A549 treated with CpdA at 1 μM for 4 hours (cell line): ENCODE measurements at places on chromosomes 1 and 21. TPM values are rescaled to one million over a fixed set of nuclear protein-coding genes. Genes with fewer than 3 reads are reported as not detected.

OR2L8 gene
- total RNA-seq = not detected in 5 replicates

LRRC38 gene
- total RNA-seq = not detected in 5 replicates

LMX1A gene
- total RNA-seq = not detected in 5 replicates

CYYR1 gene
- total RNA-seq = not detected in 5 replicates

THEMIS2 gene
- 0.51 to 1.8 TPM (median 0.94 TPM) in 5 replicates for total RNA-seq

NBPF10 gene
- 0.49 to 0.78 TPM (median 0.55 TPM) in 5 replicates for total RNA-seq

CFHR4 gene
- total RNA-seq = not detected in 5 replicates

SETDB1 gene
- 22.9 to 24.6 TPM (median 23.6 TPM) in 5 replicates for total RNA-seq

VCAM1 gene
- total RNA-seq = 0.06 to 0.08 TPM in 2 of 5 replicates, not detected in the others

ALX3 gene
- not detected in 5 replicates for total RNA-seq

CD1D gene
- 0.05 TPM in 1 of 5 replicates, not detected in the others for total RNA-seq

TBX19 gene
- 0.49 to 0.96 TPM (median 0.87 TPM) in 5 replicates for total RNA-seq

SPAG17 gene
- 0.03 TPM in 1 of 5 replicates, not detected in the others for total RNA-seq

RAB3B gene
- total RNA-seq = 6.0 to 12.8 TPM (median 7.0 TPM) in 5 replicates

TRIM67 gene
- 0.16 to 0.28 TPM (median 0.21 TPM) in 5 replicates for total RNA-seq

NTMT2 gene
- total RNA-seq = not detected in 5 replicates

KCNE1 gene
- not detected in 5 replicates for total RNA-seq

PTTG1IP gene
- 88.1 to 104 TPM (median 99.0 TPM) in 5 replicates for total RNA-seq

AQP10 gene
- total RNA-seq = not detected in 5 replicates

EIF2D gene
- 32.8 to 37.8 TPM (median 36.2 TPM) in 5 replicates for total RNA-seq

C1orf141 gene
- not detected in 5 replicates for total RNA-seq

TMEM200B gene
- 0.07 to 0.21 TPM (median 0.13 TPM) in 5 replicates for total RNA-seq

PLPPR4 gene
- total RNA-seq = not detected in 5 replicates

DIO1 gene
- not detected in 5 replicates for total RNA-seq
